ENCODE measurements at places on chromosomes 6 and 20.

DNA sequence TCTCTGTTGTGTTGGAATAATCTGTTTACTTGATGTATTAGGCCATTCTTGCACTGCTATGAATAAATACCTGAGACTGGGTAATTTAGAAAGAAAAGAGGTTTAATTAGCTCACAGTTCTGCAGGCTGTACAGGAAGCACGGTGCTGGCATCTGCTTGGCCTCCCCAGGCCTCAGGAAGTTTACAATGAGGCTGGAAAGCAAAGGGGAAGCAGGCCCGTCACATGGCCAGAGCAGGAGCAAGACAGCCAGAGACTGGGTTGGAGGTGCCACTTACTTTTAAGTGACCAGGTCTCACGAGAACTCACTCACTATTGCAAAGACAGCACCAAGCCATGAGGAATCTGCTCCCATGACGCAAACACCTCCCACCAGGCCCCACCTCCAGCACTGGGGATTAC is 50.6 kb upstream of the FUCA2 start:
- DNase-seq: no peak

GRCh38 chr6:2624177-2624576 is 126.5 kb downstream of the MYLK4 start:
- no peak for DNase-seq

GRCh38 chr6:139402876-139403386 is 28.5 kb upstream of the CITED2 start:
- DNase-seq: no peak

DNA sequence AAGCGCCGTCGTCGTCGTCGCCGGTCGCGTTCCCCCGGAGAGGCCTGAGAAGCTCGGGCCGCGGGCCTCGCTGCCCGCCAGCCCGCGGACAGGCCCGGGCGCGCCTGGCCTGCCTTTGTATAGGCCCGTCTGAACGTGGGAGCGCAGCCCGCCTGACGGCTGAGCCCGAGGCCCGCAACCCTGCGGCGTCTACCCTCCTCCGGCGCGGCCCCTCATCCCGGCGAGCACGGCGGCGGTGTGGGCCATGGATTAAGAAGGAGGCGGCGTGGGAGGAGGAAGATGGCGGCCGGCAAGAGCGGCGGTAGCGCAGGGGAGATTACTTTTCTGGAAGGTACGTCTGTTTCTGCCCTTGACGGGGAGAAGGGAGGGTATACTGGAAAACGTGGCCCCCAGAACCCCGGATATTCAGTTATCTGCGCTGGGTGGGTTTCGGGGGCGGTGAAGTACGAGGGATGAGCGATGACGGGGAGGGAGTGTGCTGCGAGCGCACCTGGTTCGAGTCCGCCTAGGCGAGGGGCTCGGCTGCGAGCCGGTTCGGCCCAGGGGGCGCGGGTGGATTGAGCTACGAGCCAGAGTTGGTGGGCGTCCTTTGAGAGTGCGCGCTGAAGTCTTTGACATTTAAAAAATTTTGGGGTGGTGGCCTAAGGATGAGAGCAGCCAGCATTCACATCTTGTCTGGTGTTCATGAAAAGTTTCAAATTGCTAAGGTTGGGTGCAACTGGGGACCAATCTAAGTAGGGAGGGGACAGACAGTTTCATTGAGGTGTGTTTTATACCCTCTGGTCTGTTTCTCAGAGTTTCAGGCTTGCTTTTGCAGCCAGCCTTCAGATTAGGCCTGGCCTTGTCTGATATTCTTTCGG is 796 bp downstream of the SENP6 start:
- DNase-seq: peak; percentile 40

- no peak for DNase-seq
These were observed 10.4 kb upstream of the GUCA1A start for GRCh38 chr6:42162812-42163211.

DNA sequence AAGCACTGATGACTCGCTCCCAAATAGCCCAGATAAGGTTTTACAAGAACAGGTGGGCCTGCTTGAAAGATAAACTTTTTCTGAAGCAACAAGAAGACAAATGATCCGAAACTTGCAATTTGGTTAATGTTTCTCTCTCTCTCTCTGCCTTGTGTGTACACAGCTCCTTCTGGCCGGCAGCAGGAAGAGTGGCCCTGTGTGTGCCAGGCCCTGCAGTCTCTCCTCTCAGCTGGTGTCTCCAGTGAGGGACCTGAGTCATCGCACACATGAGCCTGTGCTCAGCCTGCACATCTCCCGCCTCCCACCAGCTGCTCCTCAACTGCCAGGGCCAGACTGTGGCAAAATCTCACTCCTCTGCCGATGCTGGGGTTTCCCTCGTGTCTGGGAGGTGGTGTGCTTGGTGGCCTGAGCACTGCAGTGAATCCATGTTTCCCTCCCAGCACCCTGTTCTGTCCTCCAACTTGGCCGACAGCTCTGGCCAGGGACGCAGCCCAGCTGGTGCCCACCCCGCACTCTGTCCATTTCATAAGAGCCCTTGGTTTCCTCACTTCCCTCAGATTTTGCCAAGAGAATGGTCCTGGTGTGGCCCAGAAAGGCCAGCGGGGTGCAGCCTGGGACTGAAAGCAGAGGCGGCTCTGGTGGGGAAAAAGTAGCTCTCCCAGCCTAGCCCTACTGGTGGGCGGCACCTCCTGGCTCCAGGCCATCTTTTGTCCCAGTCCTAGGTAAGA is 49.4 kb downstream of the ERMARD start:
- peak; percentile 60 for DNase-seq

- DNase-seq: peak; percentile 2
These were observed 570.0 kb downstream of the TBC1D32 start for GRCh38 chr6:120764312-120764711.

- DNase-seq: no peak
These were observed 2.3 kb downstream of the POPDC3 start for GRCh38 chr6:105177556-105177955.

DNA sequence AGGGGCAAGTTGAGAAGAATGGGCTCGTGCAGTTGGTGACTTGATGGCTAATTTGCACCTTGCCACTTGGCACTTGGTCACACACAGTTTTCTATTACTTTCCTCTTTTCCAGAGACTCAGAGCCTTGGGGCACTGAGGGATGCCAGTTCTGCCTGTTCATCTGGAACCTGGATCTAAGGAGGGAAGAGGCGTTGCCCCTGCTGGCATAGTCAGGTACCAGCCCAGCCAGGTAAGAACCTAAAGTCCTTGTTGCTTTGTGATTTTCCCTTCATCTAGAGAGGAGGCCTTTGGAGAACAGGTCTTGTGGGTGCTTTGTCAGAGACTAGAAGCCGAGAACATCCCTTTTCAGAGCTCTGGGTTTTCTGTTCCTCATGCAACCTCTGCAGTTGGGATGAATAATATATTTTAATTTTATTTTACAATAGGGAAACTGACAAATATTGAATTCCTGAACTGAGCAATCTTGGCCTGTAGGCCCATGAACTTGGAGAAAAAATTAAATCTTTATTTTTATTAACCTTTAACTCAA is 11.4 kb downstream of the SYTL3 start:
- no peak for DNase-seq

GRCh38 chr6:111381123-111381522 is 101.9 kb downstream of the REV3L start:
- DNase-seq: no peak

GRCh38 chr20:10090588-10091166 is 55.9 kb downstream of the ANKEF1 start:
- DNase-seq: peak; percentile 73

- DNase-seq: no peak
These were observed 98.8 kb downstream of the EPB41L2 start for GRCh38 chr6:130964289-130964688.

GRCh38 chr6:18326001-18326400 is 61.1 kb upstream of the RNF144B start:
- DNase-seq: no peak

DNA sequence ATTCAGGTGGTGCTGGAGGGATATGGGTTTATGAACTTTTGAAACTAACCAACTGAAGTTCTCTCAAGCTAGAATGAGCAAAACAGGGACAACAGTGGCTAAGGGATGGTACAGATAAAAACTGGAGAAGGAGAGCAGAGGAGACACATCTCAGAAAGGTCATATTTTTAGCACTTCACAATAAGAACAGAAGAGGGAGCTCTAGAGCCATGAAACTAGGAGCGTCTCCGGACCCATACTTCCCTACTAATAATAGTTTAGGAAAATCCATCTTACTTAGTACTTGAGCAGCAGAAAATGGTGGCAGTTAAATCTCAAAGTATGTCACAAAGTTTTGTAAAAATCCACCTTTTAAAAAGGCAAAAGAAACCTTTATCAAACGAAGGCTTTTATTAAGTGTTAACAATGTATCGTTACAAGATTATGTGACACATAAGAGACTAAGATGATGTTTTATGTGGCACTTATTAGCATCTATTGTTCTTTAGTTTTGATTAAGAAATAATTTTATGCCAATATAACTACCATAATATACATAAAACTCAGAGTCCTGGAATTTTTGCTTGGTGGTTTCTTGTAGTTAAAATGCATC is 278.6 kb downstream of the TBC1D32 start:
- peak; percentile 69 for DNase-seq

GRCh38 chr6:41909727-41910126 is 11.2 kb downstream of the MED20 start:
- no peak for DNase-seq

GRCh38 chr20:63755933-63756647 is 16.5 kb downstream of the SLC2A4RG start:
- no peak for DNase-seq

- DNase-seq: no peak
These were observed 10.8 kb downstream of the VSTM2L start for GRCh38 chr20:37913567-37914366.

GRCh38 chr6:1574890-1575209 is 34.9 kb upstream of the FOXC1 start:
- no peak for DNase-seq

- DNase-seq: no peak
These were observed 44.6 kb downstream of the TSBP1 start for GRCh38 chr6:32327103-32327502.

DNA sequence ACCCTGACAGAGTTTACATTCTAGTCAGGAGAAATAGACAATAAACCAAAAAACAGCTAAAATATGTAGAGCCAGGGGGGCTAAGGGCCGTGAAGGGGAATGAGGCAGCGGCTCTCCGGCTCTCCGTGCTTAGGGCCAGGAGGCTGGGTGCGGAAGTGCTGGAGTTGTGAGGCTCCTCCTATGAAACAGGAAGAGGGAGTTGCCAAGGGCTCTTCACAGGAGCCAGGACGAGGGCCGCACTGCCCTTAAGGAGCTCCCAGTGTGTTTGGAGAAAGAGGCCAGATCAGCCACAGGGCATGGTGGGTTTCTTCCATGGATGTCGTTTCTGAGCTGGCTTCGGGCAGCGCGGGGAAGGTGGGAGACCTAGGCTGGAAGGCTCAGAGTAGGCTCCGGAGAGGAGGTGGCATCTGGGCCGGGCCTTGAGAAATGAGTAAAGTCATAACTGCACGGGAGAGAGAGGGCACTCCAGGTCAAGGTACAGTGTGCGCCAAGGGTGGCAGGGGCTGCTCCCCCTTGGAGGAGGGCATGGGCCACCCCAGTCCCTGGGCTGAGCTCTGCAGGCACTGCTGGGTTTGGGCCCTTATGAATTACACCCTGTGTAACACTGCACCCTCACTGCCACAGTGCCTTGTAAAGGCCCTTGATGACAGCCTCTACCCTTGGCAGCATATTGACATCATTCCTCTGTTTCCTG is 20.8 kb upstream of the MLN start:
- DNase-seq: no peak

- DNase-seq: no peak
These were observed 79.8 kb upstream of the ARID1B start for GRCh38 chr6:156697225-156697830.

- peak; percentile 94 for DNase-seq
These were observed 40.9 kb downstream of the ALDH8A1 start for GRCh38 chr6:134908906-134909516.

GRCh38 chr20:41540918-41541317 is 77.3 kb downstream of the CHD6 start:
- DNase-seq: no peak

GRCh38 chr6:64860203-64860602 is 846.8 kb downstream of the EYS start:
- DNase-seq: no peak

DNA sequence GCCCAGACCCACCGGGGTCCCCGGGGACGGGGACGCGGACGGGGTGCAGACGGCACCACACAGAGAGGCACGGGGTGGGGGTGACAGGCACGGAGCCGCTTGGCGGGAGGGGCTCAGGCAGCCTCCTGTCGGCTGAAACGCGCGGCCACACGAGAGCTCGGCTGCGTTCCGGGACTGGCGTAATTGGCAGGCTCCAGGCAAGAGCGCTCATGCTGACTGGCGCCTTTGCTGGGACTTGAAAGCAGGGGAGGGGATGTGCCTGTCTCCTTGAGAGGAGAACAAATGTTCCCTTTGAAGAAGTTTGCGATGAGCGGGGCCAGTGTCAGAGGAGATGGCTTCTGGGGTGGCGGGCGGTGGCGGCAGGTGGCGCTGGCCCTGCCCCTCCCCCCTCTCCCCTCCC is 25.8 kb downstream of the BHLHE23 start:
- no peak for DNase-seq

DNA sequence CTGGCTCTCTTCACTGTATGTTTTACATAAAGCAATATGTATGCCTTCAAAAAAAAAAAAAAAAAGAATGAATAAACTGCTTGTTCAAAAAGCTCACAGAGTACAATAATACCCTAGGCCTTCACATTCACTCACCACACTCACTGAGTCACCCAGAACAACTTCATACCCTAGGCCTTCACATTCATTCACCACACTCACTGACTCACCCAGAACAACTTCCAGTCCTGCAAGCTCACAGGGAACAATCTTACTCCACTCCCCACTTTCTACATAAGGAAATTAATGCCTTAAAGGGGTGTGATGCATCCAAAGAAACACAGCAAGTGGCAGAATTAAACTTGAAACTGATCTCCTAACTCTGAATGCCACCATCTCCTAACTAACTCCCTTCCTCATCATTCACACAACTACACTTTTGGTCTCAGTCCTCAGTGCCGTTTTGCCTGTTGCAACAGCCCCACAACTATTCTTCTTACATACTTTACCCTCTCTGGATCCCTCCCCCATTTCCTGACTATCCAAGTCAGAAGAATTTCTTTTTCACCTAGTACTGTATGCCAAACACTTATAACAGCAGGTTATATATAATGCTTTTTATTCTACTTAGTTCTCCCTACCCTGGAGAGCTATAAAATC is 34.2 kb downstream of the NHSL1 start:
- DNase-seq: peak; percentile 87

DNA sequence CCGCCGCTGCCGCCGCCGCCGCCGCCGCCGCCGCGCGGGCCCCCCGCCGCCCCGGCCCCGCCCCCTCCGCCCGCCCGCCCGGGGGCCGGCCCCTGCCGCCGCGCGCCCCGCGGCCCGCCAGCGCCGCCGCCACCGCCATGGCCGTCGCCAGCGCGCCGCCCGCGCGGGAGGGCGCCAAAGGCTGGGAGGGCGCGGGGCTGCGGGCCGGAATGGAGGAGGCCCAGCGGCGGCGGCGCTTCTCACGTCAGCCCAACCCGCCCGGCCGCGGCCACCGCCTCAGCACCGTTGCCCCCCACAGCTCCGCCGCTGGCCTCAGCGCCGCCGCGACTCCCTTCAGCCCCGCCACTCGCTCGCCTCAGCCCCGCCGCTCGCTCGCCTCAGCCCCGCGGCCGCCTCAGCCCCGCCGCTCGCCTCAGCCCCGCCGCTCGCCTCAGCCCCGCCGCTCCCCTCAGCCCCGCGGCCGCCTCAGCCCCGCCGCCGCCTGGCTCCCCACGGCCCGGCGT is 258 bp downstream of the PHF10 start:
- peak; percentile 34 for DNase-seq
